ENCODE measurements at places on chromosomes 1 and 21. TPM values are rescaled to one million over a fixed set of nuclear protein-coding genes. Genes with fewer than 3 reads are reported as not detected.

LPGAT1 gene
- 70.5 TPM for total RNA-seq

CNKSR1 gene
- 7.6 TPM for total RNA-seq

PLA2G2D gene
- total RNA-seq = not detected

WNT3A gene
- total RNA-seq = 0.08 TPM

SMPDL3B gene
- total RNA-seq = 2.1 TPM

PTGER3 gene
- total RNA-seq = 0.31 TPM

KLF17 gene
- 7.6 TPM for total RNA-seq
